ENCODE measurements at places on chromosomes 2 and 18.

- DNase-seq: peak; percentile 77
These were observed 502 bp downstream of the EPAS1 start for GRCh38 chr2:46297546-46298271.

GRCh38 chr2:174333372-174334277, 1.1 kb upstream of the SP9 start:
- DNase-seq: no peak

DNA sequence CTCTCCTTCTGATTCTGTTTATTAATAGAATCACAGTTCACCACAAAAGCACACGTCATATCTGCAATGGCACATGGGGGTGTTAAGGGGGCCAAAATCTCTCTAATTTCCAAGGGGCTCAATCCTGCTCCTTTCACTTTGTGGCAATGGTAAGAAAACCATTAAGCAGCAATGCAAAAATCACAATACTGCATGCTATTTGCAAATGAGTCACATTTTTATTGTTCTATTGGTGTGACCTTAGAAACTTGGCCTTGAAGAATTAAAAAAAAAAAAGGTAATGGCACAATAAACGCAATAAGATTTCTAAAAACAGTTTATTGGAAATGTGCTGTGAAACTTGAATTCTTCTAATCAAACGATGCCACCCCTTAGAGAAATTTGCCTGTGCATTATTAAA, 251.5 kb downstream of the ZNF521 start:
- no peak for DNase-seq

GRCh38 chr2:235587202-235587601, 93.4 kb downstream of the AGAP1 start:
- DNase-seq: no peak

GRCh38 chr18:74139888-74140287, 7.7 kb downstream of the FBXO15 start:
- no peak for DNase-seq

All from CD4-positive, alpha-beta T cell treated with Interleukin-12 subunit alpha and Interleukin-12 subunit beta, for 1 hour (primary cell).